ENCODE measurements at places on chromosomes 12 and 14. TPM values are rescaled to one million over a fixed set of nuclear protein-coding genes. Genes with fewer than 3 reads are reported as not detected.

CLEC4A gene
- 1.5 TPM for total RNA-seq

TAS2R9 gene
- total RNA-seq: not detected

MYO1H gene
- total RNA-seq: not detected

TOMM20L gene
- total RNA-seq: not detected

CATSPERB gene
- 0.30 TPM for total RNA-seq

GPHB5 gene
- total RNA-seq: not detected

NKX2-1 gene
- total RNA-seq: not detected

PTPRB gene
- not detected for total RNA-seq

C12orf42 gene
- total RNA-seq: not detected

PMCH gene
- total RNA-seq: 8.4 TPM

CLEC4C gene
- not detected for total RNA-seq

IAPP gene
- total RNA-seq: not detected

TAS2R43 gene
- total RNA-seq: 1.2 TPM

TSPAN19 gene
- total RNA-seq: not detected

B3GNT4 gene
- total RNA-seq: 1.0 TPM
